ENCODE measurements at places on chromosomes 4 and X. TPM values are rescaled to one million over a fixed set of nuclear protein-coding genes. Genes with fewer than 3 reads are reported as not detected.

Gene GABRQ
- not detected for total RNA-seq

Gene C4orf50
- total RNA-seq = 0.16 TPM

Gene AR
- total RNA-seq = 41.8 TPM

Gene ELK1
- total RNA-seq = 15.0 TPM

Gene ZBED1
- 24.1 TPM for total RNA-seq

Gene HTN3
- total RNA-seq = not detected

Gene CT45A3
- not detected for total RNA-seq

Gene GRPR
- total RNA-seq = not detected

Gene LANCL3
- total RNA-seq = under 0.01 TPM

Gene IRS4
- total RNA-seq = not detected

Gene STPG2
- not detected for total RNA-seq

Gene SMR3A
- not detected for total RNA-seq

Gene SLC25A4
- 26.8 TPM for total RNA-seq

Gene GRID2
- total RNA-seq = not detected

Gene PDGFC
- total RNA-seq = 36.4 TPM

Gene GUCY1A1
- total RNA-seq = 10.4 TPM

Gene NAP1L2
- total RNA-seq = not detected

Gene GAGE2A
- total RNA-seq = not detected

Gene TLR10
- 2.1 TPM for total RNA-seq

Gene DUSP9
- total RNA-seq = 0.34 TPM

Gene GPC4
- 63.7 TPM for total RNA-seq
